K562 (cell line): ENCODE measurements at places on chromosomes 2 and 18. TPM values are rescaled to one million over a fixed set of nuclear protein-coding genes. Genes with fewer than 3 reads are reported as not detected.

DNA sequence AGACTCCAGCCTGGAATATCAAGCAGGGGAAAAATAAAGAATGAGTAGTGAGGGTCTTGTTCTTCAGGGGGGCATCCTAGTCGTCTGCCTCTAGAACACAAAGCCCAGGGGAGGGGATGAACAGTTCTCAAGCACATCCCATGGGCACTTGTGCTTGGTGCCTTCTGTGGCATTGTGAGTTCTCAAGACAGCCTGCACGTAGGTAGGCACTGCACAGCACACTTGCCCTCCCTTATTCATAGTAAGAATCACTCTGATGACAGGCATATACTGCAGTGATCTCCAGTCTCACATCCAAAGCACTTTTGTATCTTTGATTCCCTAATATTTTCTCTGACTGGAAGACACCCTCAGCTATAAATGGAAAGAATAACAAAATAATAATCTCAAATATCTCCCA, 104.7 kb upstream of the CNGA3 start:
- no peak for DNase-seq

Gene MC5R
- not detected in 2 replicates for total RNA-seq

GRCh38 chr2:128258218-128258617, 60.5 kb downstream of the HS6ST1 start:
- DNase-seq, result no peak

GRCh38 chr2:203898657-203899056, 31.1 kb downstream of the CTLA4 start:
- DNase-seq, result no peak

- no peak for DNase-seq
Observed at GRCh38 chr2:237546876-237547395, 19.4 kb upstream of the PRLH start.

DNA sequence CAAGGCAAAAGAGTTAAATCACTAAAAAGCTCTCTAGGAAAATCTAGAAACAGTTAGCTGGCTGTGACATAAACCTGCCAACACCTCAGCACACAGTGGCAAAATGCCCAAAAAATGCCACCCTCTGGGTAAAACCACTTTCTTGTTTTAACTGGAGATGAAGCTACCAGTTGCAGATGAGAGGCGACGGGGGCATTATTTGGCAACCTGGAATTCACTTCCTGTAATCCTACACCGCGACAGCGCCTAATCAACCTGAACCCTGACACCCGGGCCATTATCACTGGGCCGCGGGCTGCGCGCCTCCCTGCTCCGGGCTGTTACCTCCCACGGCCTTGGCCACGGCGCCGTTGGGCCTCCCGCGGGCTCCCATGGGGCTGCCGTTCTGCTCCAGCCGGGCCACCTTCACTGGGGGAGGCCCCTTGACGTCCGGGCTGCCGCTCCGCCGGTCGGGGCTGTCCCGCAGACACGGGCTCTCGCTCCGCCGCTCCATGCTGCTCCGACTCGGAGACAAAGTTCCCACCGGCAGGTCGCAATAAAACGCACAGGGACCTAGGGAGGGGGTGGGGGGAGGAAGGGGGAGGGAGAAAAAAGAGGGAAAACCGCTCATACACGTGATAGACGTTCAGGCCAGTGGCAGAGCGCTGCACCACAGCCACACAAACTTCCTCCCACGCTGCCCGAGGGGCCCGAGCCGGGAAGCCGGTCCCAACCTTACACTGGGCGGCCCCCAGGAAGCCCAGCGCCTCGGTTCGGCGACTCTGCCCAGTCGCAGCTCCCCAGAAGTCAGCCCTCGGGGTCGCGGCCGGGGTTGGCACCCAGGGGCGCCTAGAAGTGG, 2.0 kb downstream of the SATB2 start:
- DNase-seq, result peak; percentile 40

- no peak for DNase-seq
Observed at GRCh38 chr2:141611981-141612380, 518.8 kb downstream of the LRP1B start.

GRCh38 chr18:7623681-7624080, 56.6 kb downstream of the PTPRM start:
- no peak for DNase-seq

DNA sequence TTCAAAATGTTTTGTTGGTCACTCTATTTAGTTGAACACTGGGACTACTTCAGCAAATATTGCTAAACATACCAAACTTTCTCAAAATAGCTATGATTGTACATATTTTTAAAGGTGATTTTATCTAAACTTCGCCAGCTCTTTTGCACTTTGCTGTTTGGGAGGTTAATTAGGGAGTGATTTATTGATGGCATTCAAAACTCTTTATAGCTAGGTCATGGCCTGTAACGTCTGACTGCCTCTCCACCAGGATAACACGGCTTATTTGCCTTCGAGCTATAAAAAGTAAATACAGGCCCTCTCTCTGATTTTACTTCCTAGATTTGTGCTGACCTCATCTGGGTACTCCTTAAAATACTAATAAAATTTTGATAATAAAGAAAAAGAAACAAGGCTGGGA, 931.9 kb downstream of the DCDC2C start:
- no peak for DNase-seq

GRCh38 chr2:98472961-98473746, 28.5 kb downstream of the INPP4A start:
- DNase-seq, result no peak

DNA sequence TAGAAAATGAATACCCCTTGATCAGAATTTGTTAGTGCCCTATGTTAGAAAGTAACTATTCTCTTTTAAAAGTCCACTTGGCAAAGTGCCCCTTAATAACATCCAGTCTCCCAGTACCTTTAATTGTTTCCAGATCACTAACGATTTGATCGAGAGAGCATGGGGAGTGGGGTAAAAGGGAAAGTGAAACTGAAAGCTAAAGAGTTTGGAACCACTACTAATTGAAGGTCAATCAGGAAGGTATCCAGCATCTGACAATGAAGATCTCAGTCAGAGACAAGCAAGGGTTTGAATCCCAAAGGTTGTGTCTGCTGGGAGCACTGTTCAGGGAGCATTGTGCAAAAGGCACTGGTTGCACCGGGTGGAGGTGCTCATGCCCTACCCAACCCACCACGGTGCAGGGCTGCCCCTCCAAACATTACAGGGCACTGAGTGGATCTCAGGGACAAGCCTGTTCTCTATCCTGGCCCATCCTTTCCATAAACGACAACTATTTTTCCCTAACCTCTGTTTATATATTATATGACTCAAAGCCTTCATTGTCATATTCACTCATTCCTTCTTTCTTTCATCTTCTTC, 14.6 kb upstream of the RIT2 start:
- no peak for DNase-seq

GRCh38 chr18:67265464-67266245, 250.9 kb downstream of the DSEL start:
- no peak for DNase-seq

DNA sequence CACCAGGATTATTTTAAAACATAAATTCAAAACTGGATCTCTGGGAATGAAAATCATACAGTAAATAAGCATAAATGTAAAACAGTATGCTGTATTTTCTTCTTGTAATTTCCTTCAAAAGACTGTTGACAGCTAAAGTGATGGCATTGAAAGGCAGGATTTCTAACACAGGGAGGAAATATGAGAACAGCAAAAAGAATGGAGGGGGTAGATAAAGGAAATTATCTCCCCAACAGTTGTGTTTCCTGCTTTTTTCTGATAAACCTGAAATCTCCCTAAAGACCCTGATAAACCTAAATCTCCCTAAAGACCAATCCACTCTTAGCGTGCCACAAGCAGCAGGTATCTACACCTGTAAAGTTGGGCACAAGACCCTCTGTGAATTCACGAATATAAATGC, 50.8 kb downstream of the PIAS2 start:
- DNase-seq, result no peak

DNA sequence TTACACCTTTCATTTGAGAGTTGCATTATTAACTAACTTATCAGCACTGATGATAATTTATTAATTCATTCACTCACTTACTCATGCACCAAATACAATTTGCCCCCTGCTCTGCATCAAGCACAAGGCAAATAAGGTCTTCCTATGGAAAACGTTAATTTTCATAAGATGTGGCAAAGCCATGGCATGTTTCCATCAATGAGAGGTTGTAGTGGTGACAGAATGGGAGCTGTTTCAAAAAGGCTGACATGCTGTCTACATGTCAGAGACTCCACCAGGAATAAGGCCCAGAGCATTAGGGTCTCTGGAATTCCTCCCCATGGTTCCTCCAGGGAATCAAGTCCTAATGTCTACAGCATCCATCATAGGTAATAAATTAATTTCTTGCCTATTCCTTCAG, 978.8 kb downstream of the TMEM182 start:
- no peak for DNase-seq

Gene APCDD1
- 0.07 TPM in 1 of 2 replicates, not detected in the other for total RNA-seq

Gene SFT2D3
- 8.8 and 9.9 TPM in 2 replicates for total RNA-seq

- DNase-seq, result no peak
Observed at GRCh38 chr2:229087843-229088516, 183.1 kb downstream of the PID1 start.

GRCh38 chr18:4276953-4277585, 178.0 kb downstream of the DLGAP1 start:
- no peak for DNase-seq

DNA sequence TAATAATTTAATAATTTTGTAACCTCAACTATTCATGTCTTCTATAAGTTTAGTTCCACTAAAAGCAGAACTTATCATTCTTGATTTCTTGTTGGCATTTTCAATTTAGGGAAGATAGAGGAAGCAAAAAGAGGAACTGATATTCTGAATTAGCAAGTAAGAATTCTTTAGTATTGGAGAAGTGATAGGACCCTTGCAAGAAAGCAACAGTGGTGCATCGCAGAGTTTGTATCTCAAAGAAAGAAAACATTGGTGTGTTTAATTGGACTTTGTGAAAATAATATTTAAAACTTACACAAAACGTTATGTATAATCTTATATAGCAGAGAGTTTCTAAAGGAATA, 36.5 kb upstream of the TNFRSF11A start:
- DNase-seq, result no peak

- DNase-seq, result no peak
Observed at GRCh38 chr18:56200381-56200911, 437.9 kb downstream of the TXNL1 start.

Gene SLC38A11
- total RNA-seq, result not detected in 2 replicates

Gene SETBP1
- 0.13 and 0.18 TPM in 2 replicates for total RNA-seq

Gene POTEC
- total RNA-seq, result not detected in 2 replicates

Gene DNER
- not detected in 2 replicates for total RNA-seq

Gene TSPYL6
- 8.8 and 9.4 TPM in 2 replicates for total RNA-seq

- DNase-seq, result no peak
Observed at GRCh38 chr2:226461981-226462380, 337.6 kb downstream of the IRS1 start.

DNA sequence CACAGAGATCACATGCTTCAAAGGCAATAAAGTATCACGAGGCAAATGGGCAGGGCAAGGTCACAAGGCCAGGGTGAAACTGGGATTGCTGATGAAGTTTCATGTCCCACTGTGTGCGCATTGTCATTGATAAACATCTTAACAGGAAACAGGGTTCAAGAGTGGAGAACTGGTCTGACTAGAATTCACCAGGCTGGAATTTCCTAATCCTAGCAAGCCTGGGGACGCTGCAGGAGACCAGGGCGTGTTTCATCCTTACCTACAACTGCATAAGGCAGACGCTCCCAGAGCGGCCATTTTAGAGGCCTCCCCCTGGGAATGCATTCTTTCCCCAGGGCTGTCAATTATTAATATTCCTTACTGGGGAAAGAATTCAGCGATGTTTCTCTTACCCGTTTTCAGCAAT, 33.2 kb downstream of the PTPN4 start:
- DNase-seq, result no peak
